ENCODE measurements at places on chromosomes 16 and 17.

- no peak for DNase-seq
Observed at GRCh38 chr17:76930107-76930506, 61.9 kb downstream of the MGAT5B start.

DNA sequence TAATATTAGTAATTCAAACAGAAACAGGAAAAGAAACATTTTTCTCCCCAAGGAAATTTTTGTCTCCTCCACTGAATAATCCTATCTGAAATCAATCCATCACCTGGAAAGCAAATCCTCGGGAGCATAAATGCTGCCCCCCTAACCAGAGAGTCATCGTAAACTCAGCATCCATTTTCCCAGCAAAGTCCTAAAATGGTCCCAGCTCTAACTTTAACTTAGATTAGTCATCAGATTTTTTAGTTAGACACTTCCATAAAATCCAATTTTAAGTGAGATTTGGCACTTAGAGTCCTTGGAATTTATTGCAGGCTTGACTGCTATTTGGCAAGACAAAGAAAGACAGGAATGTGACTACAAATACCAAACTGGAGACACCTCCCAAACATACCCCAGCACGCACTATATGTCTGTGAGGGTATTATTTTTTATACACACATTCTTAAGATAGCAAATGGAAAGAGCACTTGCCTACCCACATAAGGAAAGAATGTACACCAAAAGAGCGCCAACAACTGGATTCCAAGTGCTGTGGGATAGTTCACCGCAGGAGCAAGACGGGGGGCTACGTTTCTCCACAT, 15.4 kb downstream of the SCO1 start:
- DNase-seq: no peak

GRCh38 chr17:49255125-49255524, 24.5 kb upstream of the PHOSPHO1 start:
- no peak for DNase-seq

- no peak for DNase-seq
Observed at GRCh38 chr16:86680162-86680561, 101.8 kb downstream of the FOXL1 start.

- no peak for DNase-seq
Observed at GRCh38 chr16:55568207-55568606, 1.7 kb downstream of the CAPNS2 start.

GRCh38 chr16:55640701-55641327, 15.0 kb upstream of the SLC6A2 start:
- no peak for DNase-seq

- no peak for DNase-seq
Observed at GRCh38 chr16:56607109-56607618, 1.2 kb upstream of the MT2A start.

- DNase-seq: no peak
Observed at GRCh38 chr16:64864232-64864809, 257.5 kb downstream of the CDH11 start.

DNA sequence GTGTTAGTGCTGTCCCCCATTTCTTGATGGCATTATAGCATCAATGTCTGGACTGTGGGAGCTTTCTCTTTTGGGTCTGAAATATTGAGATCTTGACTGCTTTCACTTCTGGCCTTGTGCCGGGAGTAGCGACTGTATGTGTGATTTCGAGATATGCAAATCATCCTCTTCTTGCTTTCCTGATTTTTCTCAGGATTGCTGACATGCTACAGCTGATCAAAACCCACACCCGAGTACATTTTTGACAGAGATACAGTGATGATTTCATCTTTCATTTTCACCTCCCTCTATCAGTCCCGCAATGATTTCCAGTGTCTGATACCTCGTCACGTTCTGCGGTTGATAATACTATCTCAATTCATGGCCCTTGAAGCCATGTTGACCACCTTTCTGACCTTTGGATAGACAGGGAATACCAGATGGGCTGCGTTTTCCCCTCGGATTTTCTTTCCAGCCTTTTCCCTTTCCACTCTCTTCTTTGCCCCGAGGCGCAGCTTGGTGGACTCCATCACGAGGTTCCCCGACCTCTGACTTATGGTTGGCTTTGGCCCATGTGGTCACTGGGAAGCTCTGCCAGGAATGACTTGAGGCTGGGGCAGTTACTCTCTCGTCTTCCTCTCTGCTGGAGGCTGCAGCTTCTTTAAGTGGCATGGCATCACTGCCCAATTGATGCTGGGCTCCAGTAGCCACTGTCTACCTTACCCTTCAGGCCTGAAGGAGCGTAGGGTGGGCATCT, 184.4 kb downstream of the SNX29 start:
- DNase-seq: no peak

GRCh38 chr17:80492343-80493136, 16.1 kb upstream of the NPTX1 start:
- no peak for DNase-seq

DNA sequence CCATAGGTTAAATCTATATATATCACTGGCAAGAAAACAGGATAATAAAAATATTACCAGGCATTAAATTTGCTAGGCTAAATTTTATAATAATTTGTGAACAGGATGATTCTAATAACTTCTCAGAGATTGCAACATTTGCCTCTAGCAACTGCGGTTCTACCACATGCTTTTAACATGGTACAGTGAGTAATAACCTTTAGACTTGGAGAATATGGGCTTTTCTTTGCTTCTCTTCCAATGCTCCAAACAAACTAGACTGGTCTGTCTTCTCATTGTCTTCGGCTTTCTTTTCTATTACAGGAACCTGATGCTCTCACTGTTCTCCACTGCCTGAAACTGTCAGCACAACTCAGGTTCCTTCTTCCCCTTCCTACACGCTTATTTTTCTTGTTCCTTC, 80.6 kb downstream of the CA4 start:
- no peak for DNase-seq

GRCh38 chr16:77896415-77897128, 108.2 kb downstream of the VAT1L start:
- DNase-seq: no peak

DNA sequence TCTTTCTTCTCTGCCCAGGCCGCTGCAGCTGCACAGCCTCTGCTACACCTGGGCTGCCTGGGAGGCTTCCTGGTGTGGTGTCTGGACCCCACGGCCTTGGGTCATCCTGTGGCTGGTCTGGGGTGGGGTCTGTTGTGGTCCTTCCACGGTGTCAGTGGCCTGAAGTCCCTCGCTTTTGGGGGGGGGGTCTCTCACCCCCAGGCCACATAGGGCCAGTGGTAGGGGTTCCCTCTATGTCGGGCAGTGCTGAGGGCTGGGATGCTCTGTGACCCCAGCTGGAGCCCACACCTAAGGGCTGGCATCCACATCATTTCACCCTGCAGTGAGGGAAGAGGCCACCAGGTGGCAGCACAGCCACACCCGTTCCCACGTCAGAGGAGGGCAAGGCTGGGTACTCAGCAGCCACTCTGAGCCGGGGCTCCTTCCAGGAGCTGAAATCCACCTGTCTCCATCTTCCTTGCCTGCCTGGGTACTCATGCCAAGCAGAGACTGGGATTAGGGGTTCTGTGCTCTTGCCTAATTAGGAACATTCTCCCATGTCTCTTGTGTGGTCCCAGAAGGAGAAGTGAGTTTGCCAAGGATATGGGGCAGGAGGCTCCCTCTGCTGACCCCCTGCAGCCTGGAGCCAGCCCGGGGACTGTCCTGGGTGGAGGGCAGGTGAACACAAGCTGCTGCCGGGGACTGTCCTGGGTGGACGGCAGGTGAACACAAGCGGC, 13.0 kb downstream of the ENGASE start:
- peak; percentile 69 for DNase-seq

DNA sequence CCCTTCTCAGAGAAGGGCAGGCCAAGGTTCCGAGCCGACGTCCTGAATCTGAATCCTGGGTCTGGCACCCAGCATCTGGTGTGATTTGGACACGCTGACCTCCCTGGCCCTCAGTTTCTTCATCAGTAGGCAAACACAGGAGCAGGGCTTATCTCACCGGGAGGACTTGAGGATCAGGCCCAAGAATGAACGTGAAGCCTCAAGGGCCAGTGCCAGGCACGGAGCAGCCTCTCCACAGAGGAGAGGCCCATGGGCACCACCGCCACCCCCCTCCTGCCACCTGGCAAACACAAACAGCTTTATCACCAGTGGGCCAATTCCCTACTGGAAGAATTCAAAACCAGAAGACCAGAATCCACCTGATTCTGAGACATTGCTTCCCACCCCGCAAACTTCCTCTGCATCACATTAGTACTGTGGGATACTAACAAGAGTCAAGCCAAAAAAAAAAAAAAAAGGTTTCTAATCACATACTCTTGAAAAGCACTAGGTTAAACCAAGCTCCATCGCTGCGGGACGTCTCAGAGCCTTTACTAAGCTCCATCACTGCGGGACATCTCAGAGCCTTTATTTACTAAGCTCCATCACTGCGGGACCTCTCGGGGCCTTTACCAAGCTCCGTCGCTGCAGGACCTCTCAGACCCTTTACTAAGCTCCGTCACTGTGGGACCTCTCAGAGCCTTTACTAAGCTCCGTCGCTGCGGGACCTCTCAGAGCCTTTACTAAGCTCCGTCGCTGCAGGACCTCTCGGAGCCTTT, 68.0 kb upstream of the DOC2B start:
- DNase-seq: no peak

DNA sequence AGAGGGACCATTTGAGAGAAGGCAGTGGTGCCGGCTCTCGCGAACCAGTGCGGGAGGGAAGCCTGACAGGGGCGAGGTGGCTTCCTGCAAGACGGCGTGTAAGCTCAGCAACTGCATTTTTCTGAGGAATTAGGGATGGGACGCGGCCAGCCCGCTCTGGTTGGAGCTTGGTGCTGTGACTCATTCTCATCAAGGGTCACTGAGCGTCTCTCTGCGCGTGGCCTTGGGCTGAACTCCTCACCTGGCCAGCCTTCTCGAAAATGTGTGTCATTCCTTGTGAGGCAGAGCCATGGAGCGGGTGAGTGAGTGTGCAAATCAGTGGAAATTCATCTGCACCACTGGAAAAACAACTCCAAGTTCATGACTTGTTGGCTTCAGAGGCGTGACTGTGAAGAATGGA, 52.8 kb downstream of the NTN1 start:
- DNase-seq: no peak

- DNase-seq: no peak
Observed at GRCh38 chr17:71959154-71959553, 161.7 kb upstream of the SOX9 start.

GRCh38 chr16:30924913-30925631, 1.7 kb downstream of the FBXL19 start:
- DNase-seq: no peak

GRCh38 chr16:67404740-67405226, 11.5 kb upstream of the TPPP3 start:
- DNase-seq: no peak

DNA sequence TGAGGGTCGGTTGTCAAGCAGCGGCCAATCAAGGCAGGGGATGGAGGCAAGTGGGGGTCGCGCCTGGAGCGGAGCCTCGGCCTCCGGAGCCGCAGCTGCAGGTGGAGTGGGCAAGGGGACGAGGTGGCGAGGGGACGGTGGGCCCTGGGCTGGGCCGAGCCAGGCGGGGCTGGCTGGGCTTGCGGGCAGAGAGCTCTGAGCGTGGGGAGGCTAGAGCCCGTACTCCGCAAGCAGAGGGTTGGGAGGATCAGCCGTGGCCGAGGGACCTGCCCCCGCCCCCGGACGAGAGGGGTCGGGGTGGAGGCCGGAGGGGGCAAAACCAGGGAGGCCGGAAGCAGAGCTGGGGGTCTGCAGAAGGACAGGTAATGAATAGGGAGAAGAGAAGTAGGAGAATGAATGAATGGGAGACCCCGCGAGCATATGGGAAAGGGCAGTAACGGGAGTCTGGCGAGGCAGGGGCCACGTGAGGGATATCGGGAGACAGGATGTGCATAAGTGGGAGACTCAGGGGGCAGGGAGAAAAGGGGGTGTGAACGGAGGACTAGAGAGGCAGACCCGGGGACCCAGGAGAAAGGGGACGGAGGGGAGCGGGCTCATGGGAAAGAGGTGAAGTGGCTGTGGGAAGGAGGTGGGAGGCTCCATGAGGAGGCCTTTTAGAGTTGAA, at the start of gene KATNB1:
KATNB1 (plus strand) TSS at position 16 of the 664 bp plus-strand sequence. CDS start 1,474 bp downstream, outside the sequence.
- no peak for DNase-seq

GRCh38 chr16:53156516-53156915, 101.7 kb downstream of the CHD9 start:
- no peak for DNase-seq

GRCh38 chr17:50259477-50260324, 14.6 kb upstream of the TMEM92 start:
- DNase-seq: no peak

DNA sequence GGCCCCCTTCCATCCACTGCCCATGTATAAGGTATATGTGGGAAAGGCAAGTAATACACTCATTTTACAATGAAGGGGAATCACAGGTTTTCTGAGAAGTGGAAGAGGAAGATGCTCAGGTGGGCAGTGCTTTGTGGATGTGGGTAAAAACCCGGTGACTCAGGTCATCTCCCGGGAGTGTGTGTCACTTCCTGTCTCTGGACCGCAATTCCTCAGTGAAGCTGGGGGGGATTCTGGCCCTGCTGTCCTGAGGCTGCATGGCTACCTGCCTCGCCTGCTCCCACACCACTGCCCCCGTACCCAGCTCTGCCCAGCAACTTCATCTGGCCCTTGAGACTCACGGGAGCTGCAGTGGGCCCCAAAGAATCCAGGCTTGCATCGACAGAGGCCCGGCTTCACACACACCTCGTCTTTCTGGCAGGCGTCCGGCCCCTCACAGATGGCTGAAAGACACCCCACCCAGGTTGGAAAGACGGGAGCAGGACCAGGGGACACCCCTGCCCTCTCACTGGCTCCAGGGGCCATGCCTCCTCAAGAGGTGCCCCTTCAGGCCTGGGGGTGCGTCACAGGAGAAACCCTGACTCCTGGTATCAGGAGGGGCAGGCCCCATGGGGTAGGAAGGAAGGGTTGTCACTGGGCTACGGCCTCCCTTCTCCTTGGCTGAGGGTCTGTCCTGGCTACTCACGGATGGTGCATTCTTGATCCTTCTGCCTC, 882 bp downstream of the SCARF1 start:
- peak; percentile 33 for DNase-seq

GRCh38 chr16:57763285-57764005, 27.9 kb downstream of the KATNB1 start:
- no peak for DNase-seq

GRCh38 chr16:70257391-70257790, 5.7 kb upstream of the EXOSC6 start:
- no peak for DNase-seq

GRCh38 chr17:28426081-28426519, 20.1 kb upstream of the SLC46A1 start:
- DNase-seq: no peak

GRCh38 chr17:13600475-13601321, 1.0 kb downstream of the HS3ST3A1 start:
- no peak for DNase-seq
